ENCODE measurements at places on chromosomes 4 and X. TPM values are rescaled to one million over a fixed set of nuclear protein-coding genes. Genes with fewer than 3 reads are reported as not detected.

The NKX1-1 gene
- total RNA-seq = not detected

The LEF1 gene
- total RNA-seq = 309 TPM

GRCh38 chr4:107913283-107913899, 18.0 kb upstream of the CYP2U1 start:
- H3K4me3 ChIP-seq = no peak overlapping the region
- H3K4me1 ChIP-seq = peaks cover 4% of the 10 kb centered on the region
- peaks cover 2% of the 10 kb centered on the region for H3K27me3 ChIP-seq
- no peak for DNase-seq
- no peak overlapping the region for H3K27ac ChIP-seq
- no peaks in the 10 kb centered on the region for H3K36me3 ChIP-seq

GRCh38 chrX:72176981-72177380, 4.6 kb upstream of the PIN4 start:
- DNase-seq = no peak
- no peaks in the 10 kb centered on the region for H3K27me3 ChIP-seq
- peaks cover 4% of the 10 kb centered on the region for H3K4me1 ChIP-seq
- H3K36me3 ChIP-seq = no peaks in the 10 kb centered on the region
- H3K4me3 ChIP-seq = no peak overlapping the region
- H3K27ac ChIP-seq = no peak overlapping the region

The S100G gene
- total RNA-seq = not detected

- H3K4me1 ChIP-seq = peaks cover 6% of the 10 kb centered on the region
- no peaks in the 10 kb centered on the region for H3K27me3 ChIP-seq
- no peaks in the 10 kb centered on the region for H3K36me3 ChIP-seq
- H3K27ac ChIP-seq = no peak overlapping the region
- DNase-seq = no peak
Measured at GRCh38 chrX:135397652-135398051, 24.1 kb upstream of the SMIM10L2A start.

DNA sequence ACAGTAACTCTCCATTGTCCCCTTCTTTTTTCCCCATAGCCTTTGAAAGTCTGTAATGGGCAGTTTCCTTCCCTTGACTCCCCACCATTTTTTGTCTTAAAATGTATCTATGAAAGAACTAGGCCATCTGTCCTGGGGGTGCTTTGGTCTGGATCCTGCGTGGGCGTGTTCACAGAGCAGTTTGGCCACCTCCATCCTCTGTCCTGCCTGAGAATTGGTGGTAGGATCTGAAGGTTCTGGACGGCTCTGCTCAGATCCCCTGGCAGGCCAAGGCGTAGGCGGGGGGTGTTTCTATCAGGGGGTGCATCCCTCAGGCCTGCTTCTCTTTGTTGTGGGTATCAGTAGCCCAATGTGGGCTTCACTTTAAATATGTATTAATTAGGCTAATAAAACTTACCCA, 107.1 kb downstream of the FAM193A start:
- H3K27me3 ChIP-seq = no peaks in the 10 kb centered on the region
- no peaks in the 10 kb centered on the region for H3K4me1 ChIP-seq
- H3K36me3 ChIP-seq = peaks cover 16% of the 10 kb centered on the region
- H3K27ac ChIP-seq = no peak overlapping the region

- no peak for DNase-seq
- no peak overlapping the region for H3K4me3 ChIP-seq
- no peaks in the 10 kb centered on the region for H3K27me3 ChIP-seq
- H3K36me3 ChIP-seq = peaks cover 52% of the 10 kb centered on the region
- H3K4me1 ChIP-seq = peaks cover 20% of the 10 kb centered on the region
Measured at GRCh38 chr4:25246680-25247611, 13.1 kb downstream of the PI4K2B start.

DNA sequence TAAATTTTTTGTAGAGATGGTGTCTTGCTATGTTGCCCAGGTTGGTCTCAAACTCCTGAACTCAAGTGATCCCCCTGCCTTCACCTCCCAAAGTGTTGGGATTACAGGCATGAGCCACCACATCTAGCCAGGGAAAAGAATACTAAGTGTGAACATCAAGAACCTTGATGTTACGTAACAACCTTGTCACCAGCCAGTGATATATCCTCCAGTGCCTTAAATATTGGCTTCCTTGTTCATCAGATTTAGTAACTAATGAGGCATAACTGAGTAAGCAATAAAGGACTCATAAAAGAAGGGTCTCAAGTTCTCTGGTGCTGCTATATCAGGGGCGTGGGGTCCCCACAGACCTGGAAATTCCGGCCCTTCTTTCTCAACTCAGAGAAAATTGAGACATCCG, 60.5 kb upstream of the ENPEP start:
- no peak overlapping the region for H3K27ac ChIP-seq
- no peaks in the 10 kb centered on the region for H3K27me3 ChIP-seq
- DNase-seq = no peak
- H3K36me3 ChIP-seq = no peaks in the 10 kb centered on the region
- H3K4me1 ChIP-seq = peaks cover 1% of the 10 kb centered on the region
- no peak overlapping the region for H3K4me3 ChIP-seq

DNA sequence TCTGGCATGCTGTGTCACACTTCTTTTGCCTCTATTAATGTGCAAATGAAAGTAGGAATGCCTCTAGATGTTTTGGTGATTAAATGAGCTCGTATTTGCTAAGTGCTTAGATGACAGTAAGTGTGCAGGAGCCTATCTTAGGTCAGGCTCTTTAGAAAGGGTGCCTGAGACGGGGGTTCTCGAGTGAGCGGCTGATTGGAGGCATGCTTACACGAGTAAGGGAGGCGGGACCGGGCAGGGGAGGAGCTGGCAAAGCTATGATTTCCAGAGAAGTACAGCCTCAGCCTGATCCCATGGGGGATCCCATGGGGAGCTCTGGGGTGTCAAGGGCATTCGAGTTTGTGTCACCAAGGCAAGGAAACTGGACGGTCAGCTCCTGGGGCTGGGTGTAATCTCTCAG, 44.8 kb downstream of the CLDN34 start:
- H3K27ac ChIP-seq = no peak overlapping the region
- no peak for DNase-seq
- no peak overlapping the region for H3K4me3 ChIP-seq
- H3K4me1 ChIP-seq = peaks cover 20% of the 10 kb centered on the region
- H3K36me3 ChIP-seq = peaks cover 3% of the 10 kb centered on the region
- peaks cover 11% of the 10 kb centered on the region for H3K27me3 ChIP-seq

The DCX gene
- total RNA-seq = not detected

The ADAMTS3 gene
- total RNA-seq = not detected

DNA sequence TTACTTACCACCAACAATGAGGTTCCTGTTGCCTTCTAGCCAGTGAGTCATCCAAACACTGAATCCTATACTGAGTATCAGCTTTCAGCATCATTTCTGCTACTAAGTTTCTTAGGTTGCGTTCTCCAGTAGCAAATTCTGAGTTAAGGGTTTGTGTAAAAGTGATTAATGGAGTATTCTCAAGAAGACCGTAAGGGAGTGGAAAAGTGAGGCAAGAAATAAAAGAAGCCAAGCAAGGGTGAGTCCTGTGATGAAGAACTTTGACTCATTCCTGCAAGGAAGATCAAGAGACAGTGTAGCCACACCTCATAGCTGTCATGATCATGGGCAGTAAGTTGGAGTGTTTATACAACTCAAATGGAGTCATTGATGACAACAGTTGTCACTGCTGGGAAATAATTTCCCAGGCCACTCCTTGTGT, 446.2 kb downstream of the RAPGEF2 start:
- H3K27ac ChIP-seq = no peak overlapping the region
- H3K36me3 ChIP-seq = no peaks in the 10 kb centered on the region
- no peaks in the 10 kb centered on the region for H3K27me3 ChIP-seq
- H3K4me1 ChIP-seq = no peaks in the 10 kb centered on the region
- no peak for DNase-seq
- no peak overlapping the region for H3K4me3 ChIP-seq

DNA sequence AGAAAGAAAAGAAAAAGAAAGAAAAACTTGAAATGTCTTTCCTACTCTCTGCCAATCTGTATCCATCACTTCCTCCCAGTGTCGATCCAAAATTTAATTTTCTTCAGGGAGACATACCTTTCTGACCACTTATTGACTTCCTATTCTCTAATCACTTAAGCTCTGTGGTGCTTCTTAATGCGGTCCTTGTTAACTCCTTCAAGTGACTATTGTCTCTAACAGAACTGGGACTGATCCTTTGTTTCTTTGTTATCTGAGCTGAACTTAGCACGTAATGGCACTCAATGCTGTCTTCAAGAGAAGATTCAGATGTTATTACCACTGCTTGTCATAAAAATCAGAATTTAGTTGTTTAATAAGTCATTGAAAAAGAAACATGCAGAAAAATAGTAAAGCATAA, 31.2 kb downstream of the LARP7 start:
- no peaks in the 10 kb centered on the region for H3K36me3 ChIP-seq
- DNase-seq = no peak
- H3K4me3 ChIP-seq = no peak overlapping the region
- H3K4me1 ChIP-seq = no peaks in the 10 kb centered on the region
- H3K27me3 ChIP-seq = peaks cover 4% of the 10 kb centered on the region

DNA sequence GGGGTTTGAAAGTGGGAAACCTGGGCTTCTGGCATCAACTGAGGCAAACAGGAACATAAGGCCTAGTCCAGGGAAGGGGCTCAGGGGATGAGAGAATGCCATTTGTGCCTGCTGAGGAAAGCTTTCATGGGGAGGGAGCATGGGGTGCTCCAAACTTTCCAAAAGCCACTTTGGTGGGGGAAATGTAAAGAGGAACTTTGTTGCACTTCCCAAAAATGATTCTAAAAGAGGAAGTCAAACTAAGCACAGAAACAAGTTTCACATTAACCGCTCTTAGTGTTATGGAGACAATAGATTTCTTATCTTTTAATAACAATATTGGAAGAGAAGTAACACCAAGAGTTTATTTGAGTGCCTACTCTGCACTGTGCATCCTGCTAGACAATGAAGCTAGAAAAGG, 32.3 kb downstream of the GAB3 start:
- no peak for DNase-seq
- H3K27me3 ChIP-seq = no peaks in the 10 kb centered on the region
- peaks cover 46% of the 10 kb centered on the region for H3K4me1 ChIP-seq
- H3K4me3 ChIP-seq = peak overlapping the region; percentile 77
- H3K27ac ChIP-seq = peak overlapping the region; percentile 88

The DDX3X gene
- 225 TPM for total RNA-seq

DNA sequence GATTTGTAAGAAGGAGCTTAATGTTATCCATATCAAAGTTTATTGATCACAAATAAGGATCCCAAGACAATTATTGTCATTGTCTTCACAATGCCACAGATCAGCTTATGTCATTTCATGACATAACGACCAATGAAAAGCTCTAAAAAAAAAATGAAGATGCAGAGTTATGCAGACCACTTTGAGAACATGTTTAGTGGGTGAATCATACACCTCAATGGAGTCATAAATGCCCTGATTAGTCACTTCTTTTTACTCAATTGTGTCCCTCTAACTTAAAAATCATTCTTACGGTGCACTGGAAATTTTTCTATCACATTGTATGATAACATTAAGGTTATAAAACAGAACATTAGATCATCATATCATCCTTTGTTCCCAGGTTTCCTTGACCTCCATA, 87.6 kb upstream of the GABRG1 start:
- no peaks in the 10 kb centered on the region for H3K27me3 ChIP-seq
- DNase-seq = no peak
- no peaks in the 10 kb centered on the region for H3K4me1 ChIP-seq
- no peak overlapping the region for H3K27ac ChIP-seq
- no peaks in the 10 kb centered on the region for H3K36me3 ChIP-seq
- H3K4me3 ChIP-seq = no peak overlapping the region

- no peaks in the 10 kb centered on the region for H3K27me3 ChIP-seq
- no peak overlapping the region for H3K27ac ChIP-seq
- no peak overlapping the region for H3K4me3 ChIP-seq
- no peaks in the 10 kb centered on the region for H3K4me1 ChIP-seq
- H3K36me3 ChIP-seq = no peaks in the 10 kb centered on the region
Measured at GRCh38 chrX:134604701-134605311, 53.5 kb downstream of the PLAC1 start.

Data from activated naive CD8-positive, alpha-beta T cell treated with anti-CD3 and anti-CD28 coated beads, Interleukin-2, amount 10 ng/mL, durations not matched to agents 7 days and 5 days (primary cell).